ENCODE measurements at places on chromosomes 6 and 20.

DNA sequence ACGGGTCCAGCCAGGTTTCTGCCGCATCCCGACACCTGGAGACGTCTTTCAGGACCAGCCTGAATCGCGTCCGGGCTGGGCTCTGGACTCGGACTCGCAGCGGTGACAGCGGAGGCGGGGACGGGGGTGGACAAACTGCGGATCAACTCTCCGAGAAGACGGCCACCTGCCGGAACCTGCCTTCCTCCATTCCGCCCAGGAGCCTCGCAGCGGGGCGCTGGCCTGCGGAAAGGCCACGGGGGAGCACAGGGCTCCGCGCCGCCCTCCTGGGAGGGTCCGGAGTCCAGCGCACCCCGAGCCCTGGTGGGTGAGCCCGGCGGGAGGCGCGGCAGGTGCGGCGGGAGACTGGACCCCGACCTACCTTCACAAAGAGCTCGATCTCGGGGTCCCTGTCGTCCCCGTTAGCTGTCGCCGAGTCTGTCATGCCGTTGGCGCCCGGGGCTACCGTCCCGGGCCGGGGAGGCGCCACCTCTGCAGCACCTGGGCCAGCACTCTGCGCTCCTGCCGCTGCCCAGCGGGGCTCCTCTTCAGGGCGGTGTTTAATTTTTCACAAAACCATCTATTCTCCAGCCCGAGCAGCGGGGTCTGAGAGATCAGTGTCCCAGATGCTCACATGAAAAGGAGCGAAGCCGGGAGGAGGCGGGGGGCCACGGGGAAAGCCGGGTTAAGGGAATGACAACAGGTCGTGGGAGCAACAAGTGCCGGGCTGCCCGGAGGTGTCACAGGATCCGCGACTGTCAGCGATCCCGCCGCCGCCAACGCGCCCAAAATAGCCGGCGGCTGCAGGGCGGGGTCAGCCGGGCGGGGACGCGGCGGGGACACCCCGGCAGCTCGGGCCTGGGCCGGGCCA lies at the start of gene CLIC5:
CLIC5 (minus strand) TSS at position 742 of the 850 bp plus-strand sequence; CDS start at position 424, 318 bp downstream.
- H3K4me1 ChIP-seq = peaks cover 27% of the 10 kb centered on the region
- peak within 1 kb of the TSS; percentile 90 for H3K27ac ChIP-seq
- peak; percentile 61 for DNase-seq
- peaks cover 10% of the 10 kb centered on the region for H3K27me3 ChIP-seq
- peak within 1 kb of the TSS; percentile 76 for H3K4me3 ChIP-seq

- no peaks in the 10 kb centered on the region for H3K36me3 ChIP-seq
- H3K4me3 ChIP-seq = no peak overlapping the region
- H3K4me1 ChIP-seq = peaks cover 38% of the 10 kb centered on the region
- DNase-seq = no peak
- H3K27me3 ChIP-seq = no peaks in the 10 kb centered on the region
Observed at GRCh38 chr6:4320860-4321259, 185.5 kb upstream of the ECI2 start.

- H3K27ac ChIP-seq = no peak overlapping the region
- no peaks in the 10 kb centered on the region for H3K27me3 ChIP-seq
- DNase-seq = no peak
- peaks cover 21% of the 10 kb centered on the region for H3K36me3 ChIP-seq
Observed at GRCh38 chr20:35077872-35078271, 14.7 kb downstream of the TRPC4AP start.

DNA sequence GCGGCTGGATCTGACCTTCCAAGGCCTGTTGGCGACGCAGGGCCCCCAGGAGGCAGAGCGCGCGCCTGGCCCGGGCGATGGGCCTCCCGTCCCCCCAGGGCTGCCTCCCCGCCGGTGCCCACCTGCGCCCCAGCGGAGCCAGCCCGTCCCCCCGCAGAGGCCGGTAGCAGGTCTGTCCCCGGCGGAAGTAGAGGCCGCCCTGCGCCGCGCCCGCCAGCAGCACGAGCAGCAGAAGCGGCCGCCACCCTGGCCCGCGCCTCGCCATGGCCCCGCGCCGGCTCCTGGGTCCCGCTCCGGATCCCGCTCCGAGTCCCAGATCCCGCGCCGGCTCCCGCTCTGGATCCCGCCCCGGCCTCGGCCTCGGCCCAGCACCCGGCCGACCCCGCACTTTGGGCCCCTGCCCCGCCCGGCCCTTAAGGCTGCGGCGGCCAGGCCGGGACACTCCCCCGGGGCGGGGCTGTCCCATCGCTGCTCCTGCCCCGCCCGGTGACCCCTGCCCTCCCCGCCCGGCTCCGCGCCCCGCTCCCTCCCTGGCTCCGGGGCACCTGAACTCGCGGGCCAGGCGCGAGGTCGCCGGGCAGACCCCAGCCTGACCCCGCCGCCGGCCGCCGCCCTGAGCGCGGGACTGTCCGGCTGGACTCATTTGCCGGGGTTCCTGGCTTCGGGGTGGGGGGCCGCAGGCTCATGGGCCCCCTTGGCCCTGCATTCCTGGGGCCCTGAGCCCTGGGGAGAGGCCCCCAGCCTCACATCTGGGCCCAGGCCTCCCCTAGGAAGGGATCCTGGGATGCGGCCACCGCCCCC lies at the start of gene CTSZ:
CTSZ (minus strand) TSS at position 391 of the 801 bp plus-strand sequence; CDS start at position 265, 126 bp downstream.
- peak; percentile 88 for DNase-seq
- H3K27me3 ChIP-seq = no peaks in the 10 kb centered on the region
- peak within 1 kb of the TSS; percentile 94 for H3K27ac ChIP-seq
- H3K4me1 ChIP-seq = peaks cover 71% of the 10 kb centered on the region

- no peak for DNase-seq
- H3K4me3 ChIP-seq = no peak overlapping the region
- peaks cover 21% of the 10 kb centered on the region for H3K4me1 ChIP-seq
- no peaks in the 10 kb centered on the region for H3K36me3 ChIP-seq
- H3K27ac ChIP-seq = no peak overlapping the region
- peaks cover 31% of the 10 kb centered on the region for H3K27me3 ChIP-seq
Observed at GRCh38 chr20:46004187-46004586, 4.5 kb upstream of the MMP9 start.

- no peaks in the 10 kb centered on the region for H3K27me3 ChIP-seq
- H3K4me1 ChIP-seq = peaks cover 5% of the 10 kb centered on the region
- no peak for DNase-seq
- no peak overlapping the region for H3K27ac ChIP-seq
- H3K4me3 ChIP-seq = no peak overlapping the region
- H3K36me3 ChIP-seq = no peaks in the 10 kb centered on the region
Observed at GRCh38 chr6:149233056-149233715, 84.3 kb upstream of the TAB2 start.

GRCh38 chr20:58584881-58585752 lies 66.0 kb upstream of the STX16 start:
- no peaks in the 10 kb centered on the region for H3K4me1 ChIP-seq
- no peak for DNase-seq
- H3K4me3 ChIP-seq = no peak overlapping the region
- H3K27me3 ChIP-seq = no peaks in the 10 kb centered on the region

GRCh38 chr6:164214066-164214465 lies 799.5 kb downstream of the QKI start:
- no peaks in the 10 kb centered on the region for H3K4me1 ChIP-seq
- H3K4me3 ChIP-seq = no peak overlapping the region
- no peak overlapping the region for H3K27ac ChIP-seq
- no peaks in the 10 kb centered on the region for H3K36me3 ChIP-seq
- DNase-seq = no peak
- no peaks in the 10 kb centered on the region for H3K27me3 ChIP-seq

- no peak for DNase-seq
- H3K4me1 ChIP-seq = no peaks in the 10 kb centered on the region
- H3K27ac ChIP-seq = no peak overlapping the region
- peaks cover 100% of the 10 kb centered on the region for H3K27me3 ChIP-seq
Observed at GRCh38 chr6:28771401-28772267, 152.2 kb downstream of the TRIM27 start.

- H3K4me1 ChIP-seq = no peaks in the 10 kb centered on the region
- no peaks in the 10 kb centered on the region for H3K36me3 ChIP-seq
- peak; percentile 51 for DNase-seq
- no peak overlapping the region for H3K4me3 ChIP-seq
Observed at GRCh38 chr20:46520976-46521579, 7.7 kb upstream of the ZNF334 start.

- H3K27ac ChIP-seq = no peak overlapping the region
- H3K36me3 ChIP-seq = no peaks in the 10 kb centered on the region
- no peak for DNase-seq
- peaks cover 9% of the 10 kb centered on the region for H3K4me1 ChIP-seq
- H3K4me3 ChIP-seq = no peak overlapping the region
- peaks cover 15% of the 10 kb centered on the region for H3K27me3 ChIP-seq
Observed at GRCh38 chr6:3244003-3244831, 14.5 kb upstream of the PSMG4 start.

DNA sequence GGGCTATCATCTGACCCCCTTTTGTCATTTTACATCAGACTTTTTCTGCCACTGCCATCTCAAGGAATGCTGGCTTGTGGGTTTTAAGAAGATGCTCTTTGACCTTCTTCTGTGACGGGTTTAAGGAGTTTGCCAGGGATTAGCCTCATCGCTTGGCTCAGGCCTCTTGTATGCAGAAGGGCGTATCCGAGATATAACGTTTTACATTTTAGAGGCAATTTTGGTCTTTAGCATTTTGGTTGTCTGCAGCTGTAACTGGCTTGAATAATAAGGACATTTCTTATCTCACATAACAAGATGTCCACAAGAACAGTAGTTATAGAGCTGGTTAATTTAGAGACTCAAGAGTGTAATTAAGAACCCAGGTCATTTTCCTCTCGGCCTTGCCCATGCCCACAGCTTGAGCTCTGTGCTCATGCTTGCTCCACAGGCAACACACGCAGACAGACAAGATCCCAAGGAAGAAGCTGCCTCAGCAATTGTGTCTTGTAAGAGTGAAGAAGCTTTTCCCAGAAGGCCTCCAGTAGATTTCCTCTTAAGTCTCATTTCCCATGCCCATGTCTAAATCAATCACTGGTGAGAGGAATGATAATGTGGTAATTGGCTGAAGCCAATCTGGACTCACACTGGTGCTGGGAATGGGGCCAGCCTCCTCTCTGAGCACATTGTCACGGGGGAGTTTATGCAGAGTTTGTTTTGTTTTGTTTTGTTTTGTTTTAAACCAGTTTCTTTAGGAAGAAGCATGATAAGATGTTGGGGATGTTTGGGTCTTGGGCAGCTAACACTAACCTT lies 36.8 kb downstream of the PTCHD4 start:
- no peak for DNase-seq
- peaks cover 3% of the 10 kb centered on the region for H3K4me1 ChIP-seq
- no peak overlapping the region for H3K4me3 ChIP-seq

- H3K4me3 ChIP-seq = no peak overlapping the region
- H3K4me1 ChIP-seq = no peaks in the 10 kb centered on the region
- H3K27me3 ChIP-seq = no peaks in the 10 kb centered on the region
- DNase-seq = no peak
- H3K27ac ChIP-seq = no peak overlapping the region
- peaks cover 11% of the 10 kb centered on the region for H3K36me3 ChIP-seq
Observed at GRCh38 chr6:106670236-106670635, 40.9 kb downstream of the QRSL1 start.

DNA sequence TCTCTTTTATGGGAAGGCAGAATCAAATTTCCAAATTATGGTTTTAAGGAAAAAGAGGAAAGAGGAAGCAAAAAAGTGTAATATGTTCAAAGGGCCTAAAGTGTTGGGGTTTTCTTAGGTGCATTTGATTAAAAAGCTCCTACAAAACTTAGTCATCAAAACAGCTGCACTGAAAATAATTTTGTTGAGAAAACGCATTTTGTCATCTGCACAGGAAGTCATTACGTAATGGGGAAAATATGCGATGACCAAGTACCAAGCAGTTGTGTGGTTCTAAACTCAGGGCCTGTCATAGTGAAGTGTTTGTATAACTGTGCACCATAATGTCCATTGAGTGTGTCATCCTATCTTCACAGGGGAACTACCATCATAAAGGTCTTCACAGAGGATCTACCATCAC lies 15.6 kb downstream of the HAO1 start:
- no peaks in the 10 kb centered on the region for H3K27me3 ChIP-seq
- no peaks in the 10 kb centered on the region for H3K4me1 ChIP-seq
- H3K36me3 ChIP-seq = no peaks in the 10 kb centered on the region
- H3K27ac ChIP-seq = no peak overlapping the region
- H3K4me3 ChIP-seq = no peak overlapping the region

DNA sequence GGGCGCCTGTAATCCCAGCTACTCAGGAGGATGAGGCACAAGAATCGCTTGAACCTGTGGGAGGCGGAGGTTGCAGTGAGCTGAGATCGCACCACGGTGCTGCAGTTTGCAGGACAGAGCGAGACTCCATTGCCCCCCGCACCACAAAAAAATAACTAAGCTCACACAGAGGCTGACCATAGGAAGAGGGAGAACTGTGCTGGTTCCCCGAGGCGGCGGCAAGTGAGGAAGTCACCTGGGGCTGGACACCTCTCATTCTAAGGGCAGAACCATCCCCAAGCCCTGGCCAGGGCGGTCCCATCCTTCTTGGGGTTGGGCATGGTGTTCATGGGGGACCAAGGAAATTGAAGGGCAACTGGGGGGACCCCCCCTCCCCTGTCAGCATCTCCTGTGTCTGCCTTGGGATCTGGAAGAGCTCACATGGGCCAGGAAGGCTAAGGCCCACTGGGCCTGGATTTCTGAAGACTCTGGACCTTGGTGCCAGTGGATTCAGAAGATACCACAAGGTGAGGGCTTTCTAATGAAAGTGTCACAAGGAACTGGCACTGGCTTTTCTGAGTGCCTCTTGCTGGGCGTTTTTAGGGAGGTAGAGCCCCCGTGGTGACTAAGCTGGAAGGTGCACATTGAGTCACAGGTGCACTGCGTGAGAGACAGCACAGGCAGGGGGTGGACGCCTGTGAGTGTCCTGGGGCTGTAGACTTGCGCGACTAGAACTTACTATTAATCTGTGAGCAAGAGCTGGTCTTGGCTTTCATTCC lies 11.5 kb downstream of the IRF4 start:
- no peaks in the 10 kb centered on the region for H3K36me3 ChIP-seq
- H3K4me1 ChIP-seq = peaks cover 9% of the 10 kb centered on the region
- DNase-seq = no peak
- H3K4me3 ChIP-seq = no peak overlapping the region
- no peaks in the 10 kb centered on the region for H3K27me3 ChIP-seq
